ENCODE measurements at places on chromosomes 5 and 9.
A peak's percentile ranks its signal among the peaks of the same experiment; 100 is the strongest.

GRCh38 chr5:170292179-170293104 is 5.1 kb downstream of the LCP2 start:
- peak; percentile 61 for DNase-seq
- H3K4me1 ChIP-seq = peaks cover 66% of the 10 kb centered on the region
- H3K27me3 ChIP-seq = no peaks in the 10 kb centered on the region
- H3K36me3 ChIP-seq = peaks cover 100% of the 10 kb centered on the region

DNA sequence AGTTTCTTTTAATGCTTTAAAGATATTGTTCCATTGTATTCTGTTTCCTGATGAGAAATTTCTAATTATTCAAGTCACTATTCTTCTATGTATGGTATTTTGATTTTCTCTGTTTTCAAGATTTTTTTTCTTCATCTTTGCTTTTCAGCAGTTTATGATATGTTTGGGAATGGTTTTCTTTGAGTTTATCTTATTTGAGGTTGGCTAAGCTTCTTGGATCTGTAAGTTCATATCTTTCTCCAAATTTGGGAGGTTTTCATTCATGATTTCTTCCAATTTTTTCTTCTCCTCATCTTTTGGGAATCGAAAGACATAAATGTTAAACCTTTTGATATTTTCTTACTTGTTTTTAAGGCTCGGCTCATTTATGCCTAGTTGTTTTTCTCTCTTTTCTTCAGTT is 184.9 kb downstream of the ZSWIM6 start:
- H3K4me1 ChIP-seq = no peaks in the 10 kb centered on the region
- no peak overlapping the region for H3K4me3 ChIP-seq
- DNase-seq = no peak
- no peak overlapping the region for H3K27ac ChIP-seq

DNA sequence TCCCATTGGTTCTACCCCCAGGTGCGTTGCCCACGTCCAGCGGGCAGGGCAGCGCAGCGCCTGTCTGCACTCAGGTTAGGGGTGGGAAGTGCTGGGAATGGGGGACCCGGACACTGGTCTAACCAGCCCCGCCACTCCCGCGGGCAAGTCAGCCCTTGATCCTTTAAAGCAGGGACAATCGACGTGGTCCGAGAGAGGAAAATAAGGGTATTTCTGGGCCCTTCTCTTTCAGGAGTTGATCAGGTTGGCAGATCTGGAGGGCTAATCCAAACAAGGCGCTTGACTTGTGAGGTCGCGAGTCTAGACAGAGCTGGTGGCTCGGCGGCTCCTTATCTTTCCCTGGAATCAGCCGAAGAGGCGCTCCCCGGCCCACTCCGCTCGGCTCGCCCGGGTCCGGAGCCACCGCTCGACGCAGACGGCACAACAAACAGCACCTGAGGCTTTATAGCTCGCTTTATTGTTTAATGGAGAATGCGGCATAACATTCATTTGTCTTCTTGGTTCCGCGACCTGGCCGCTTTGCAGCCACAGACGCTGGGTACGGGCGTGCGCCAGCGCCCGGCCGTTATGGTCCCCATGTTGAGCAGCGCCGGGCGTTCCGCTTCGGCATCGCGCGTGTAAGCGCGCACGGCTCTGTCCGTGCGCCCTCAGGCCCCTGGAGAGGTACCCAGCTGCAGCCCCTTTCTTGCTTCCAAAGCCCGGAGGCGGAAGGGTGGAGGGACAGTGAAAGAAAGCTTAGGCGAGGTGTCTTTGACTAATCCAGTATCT is 15.8 kb downstream of the ISL1 start:
- H3K36me3 ChIP-seq = no peaks in the 10 kb centered on the region
- DNase-seq = no peak
- H3K27ac ChIP-seq = no peak overlapping the region
- no peaks in the 10 kb centered on the region for H3K4me1 ChIP-seq
- peaks cover 53% of the 10 kb centered on the region for H3K27me3 ChIP-seq
- no peak overlapping the region for H3K4me3 ChIP-seq

DNA sequence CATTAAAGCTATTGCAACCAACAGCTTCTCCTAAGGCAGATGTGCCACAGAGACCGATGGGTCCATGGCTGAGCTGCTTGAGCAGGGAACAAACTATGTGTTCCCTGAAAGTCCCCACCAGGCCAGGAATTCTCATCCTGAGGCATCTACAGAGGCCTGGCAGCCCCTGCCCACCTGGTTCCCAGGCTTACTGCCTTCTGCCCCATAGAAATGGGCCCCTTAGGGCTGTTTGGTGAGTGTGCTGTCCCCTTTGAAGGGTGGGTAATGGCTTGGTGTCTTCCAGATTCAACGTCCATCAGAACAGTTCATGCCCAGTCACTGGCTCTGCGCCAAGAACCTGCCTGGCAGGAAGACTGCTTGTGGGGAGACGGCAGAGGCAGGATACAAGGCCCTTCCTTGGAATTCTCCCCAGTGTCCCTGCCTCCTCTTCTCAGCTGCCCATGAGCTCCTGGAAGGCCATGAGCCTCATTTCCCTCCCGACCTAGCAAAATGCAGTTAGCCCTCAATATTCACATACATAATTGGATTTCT is 3.8 kb upstream of the COL27A1 start:
- H3K27me3 ChIP-seq = peaks cover 40% of the 10 kb centered on the region
- no peak overlapping the region for H3K4me3 ChIP-seq
- no peaks in the 10 kb centered on the region for H3K36me3 ChIP-seq
- no peak for DNase-seq
- H3K27ac ChIP-seq = no peak overlapping the region
- H3K4me1 ChIP-seq = peaks cover 10% of the 10 kb centered on the region

- H3K4me1 ChIP-seq = no peaks in the 10 kb centered on the region
- H3K36me3 ChIP-seq = no peaks in the 10 kb centered on the region
Observed at GRCh38 chr9:94534901-94535300, 20.0 kb upstream of the PCAT7 start.

- H3K4me3 ChIP-seq = peak overlapping the region; percentile 45
- H3K27ac ChIP-seq = peak overlapping the region; percentile 86
- H3K36me3 ChIP-seq = peaks cover 72% of the 10 kb centered on the region
- H3K4me1 ChIP-seq = peaks cover 48% of the 10 kb centered on the region
- DNase-seq = peak; percentile 61
Observed at GRCh38 chr5:82676661-82677060, 398.5 kb upstream of the RPS23 start.

DNA sequence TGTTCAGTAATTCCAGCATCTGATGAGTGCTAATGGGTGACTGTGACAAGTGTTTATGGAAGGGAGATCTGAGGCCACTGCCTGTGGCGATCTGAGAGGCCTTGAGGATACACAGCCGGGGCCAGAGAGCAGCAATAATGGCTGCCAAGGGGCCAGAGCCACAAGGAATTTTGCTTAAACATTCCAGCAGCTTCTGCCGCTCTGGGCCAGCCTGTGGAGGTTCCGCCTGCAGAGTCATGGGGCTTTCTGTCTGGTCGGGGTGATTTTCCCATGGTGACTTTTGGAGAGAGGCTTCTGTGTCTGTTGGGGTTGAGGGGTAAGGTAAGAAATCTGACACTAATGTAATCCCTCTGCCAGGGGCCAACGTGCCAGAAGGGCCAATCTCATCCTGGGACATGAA is 353.5 kb downstream of the ADAMTS6 start:
- no peaks in the 10 kb centered on the region for H3K4me1 ChIP-seq
- H3K4me3 ChIP-seq = no peak overlapping the region
- no peaks in the 10 kb centered on the region for H3K27me3 ChIP-seq
- no peaks in the 10 kb centered on the region for H3K36me3 ChIP-seq

DNA sequence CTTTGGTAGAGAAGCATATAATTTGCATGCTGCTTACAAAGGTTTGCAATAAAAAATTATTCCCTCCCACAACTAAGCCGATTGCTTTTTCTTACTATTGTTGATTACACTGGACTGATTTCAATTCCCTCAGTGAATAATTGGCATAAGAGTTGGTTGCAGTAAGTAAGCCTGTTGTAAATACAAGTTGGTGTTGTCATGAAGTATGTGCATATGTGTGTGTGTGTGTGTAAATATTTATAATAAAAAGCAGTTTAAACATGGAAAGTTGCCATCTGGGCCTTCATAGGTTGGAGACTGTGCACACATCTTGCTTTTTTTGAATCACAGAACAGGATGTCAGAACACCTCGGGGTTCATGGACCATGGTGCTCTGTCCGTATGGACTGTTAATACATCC is 131.2 kb downstream of the ATP10B start:
- DNase-seq = no peak
- H3K36me3 ChIP-seq = no peaks in the 10 kb centered on the region
- H3K27ac ChIP-seq = no peak overlapping the region
- H3K27me3 ChIP-seq = no peaks in the 10 kb centered on the region

Measured in activated CD8-positive, alpha-beta T cell treated with anti-CD3 and anti-CD28 coated beads, Interleukin-2, amount 10 ng/mL, durations not matched to agents 7 days and 5 days (primary cell).